Retinal pigment epithelial cell (primary cell): ENCODE measurements at places on chromosomes 7 and 10.

- no peak for DNase-seq
Observed at GRCh38 chr10:26323219-26323618, 106.6 kb downstream of the GAD2 start.

GRCh38 chr7:65302883-65303282 lies 70.8 kb upstream of the ZNF92 start:
- no peak for DNase-seq

- DNase-seq, result no peak
Observed at GRCh38 chr7:130909161-130909836, 175.3 kb upstream of the KLF14 start.

- no peak for DNase-seq
Observed at GRCh38 chr7:91512958-91513357, 248.7 kb downstream of the FZD1 start.

DNA sequence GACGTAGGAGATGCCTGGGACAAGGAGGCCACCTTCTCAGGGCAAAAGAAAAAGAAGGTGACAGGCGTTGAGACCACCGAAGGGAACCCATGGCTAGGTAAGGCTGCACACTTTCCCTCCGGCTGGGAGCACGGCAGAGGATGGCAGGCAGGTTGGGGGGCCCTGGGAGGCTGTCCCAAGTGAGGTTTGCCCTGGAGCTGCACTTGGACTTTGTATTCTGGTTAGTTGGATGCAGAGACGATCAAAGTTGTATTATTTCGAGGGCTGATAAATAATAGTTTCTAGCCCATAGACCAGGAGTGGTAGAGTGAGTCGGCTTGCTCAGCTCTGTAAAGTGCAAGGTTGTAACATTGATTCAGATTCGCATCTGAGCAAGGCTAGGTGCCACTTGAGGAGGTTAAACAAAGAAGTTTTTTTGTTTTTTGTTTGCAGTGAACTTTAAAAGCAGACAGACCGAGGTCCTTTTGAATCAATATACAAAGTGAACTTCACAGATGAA lies 608 bp downstream of the ENTPD7 start:
- DNase-seq, result no peak

DNA sequence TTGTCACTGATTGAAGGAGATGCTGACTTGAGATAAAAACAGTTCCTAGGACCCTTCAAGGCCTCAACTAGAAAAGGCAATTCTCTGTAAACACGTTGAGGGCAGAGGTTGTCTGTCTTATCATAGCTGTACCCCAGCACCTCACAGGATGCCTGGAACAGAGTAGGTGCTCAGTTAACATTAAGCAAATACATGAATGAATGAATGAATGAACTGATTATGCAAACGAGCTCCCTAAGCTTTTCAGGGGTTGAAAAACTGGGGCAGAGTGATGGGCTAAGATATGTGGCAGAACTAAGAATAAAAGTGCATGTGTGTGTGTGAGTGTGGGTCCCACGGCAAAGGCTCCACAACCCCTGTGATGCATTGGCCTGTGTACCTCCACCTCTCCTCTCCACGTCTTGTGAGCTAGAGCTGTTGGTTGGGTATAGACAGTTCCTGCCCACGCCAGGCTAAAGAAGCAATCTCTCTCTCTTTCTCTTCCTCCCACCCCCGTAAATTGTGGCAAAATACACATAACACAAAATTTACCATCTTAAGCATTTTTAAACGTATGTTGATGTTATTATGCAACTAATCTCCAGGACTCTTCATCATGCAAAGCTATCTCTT lies 20.9 kb upstream of the SMC3 start:
- DNase-seq, result no peak

- no peak for DNase-seq
Observed at GRCh38 chr10:60495338-60496055, 105.8 kb upstream of the ANK3 start.

DNA sequence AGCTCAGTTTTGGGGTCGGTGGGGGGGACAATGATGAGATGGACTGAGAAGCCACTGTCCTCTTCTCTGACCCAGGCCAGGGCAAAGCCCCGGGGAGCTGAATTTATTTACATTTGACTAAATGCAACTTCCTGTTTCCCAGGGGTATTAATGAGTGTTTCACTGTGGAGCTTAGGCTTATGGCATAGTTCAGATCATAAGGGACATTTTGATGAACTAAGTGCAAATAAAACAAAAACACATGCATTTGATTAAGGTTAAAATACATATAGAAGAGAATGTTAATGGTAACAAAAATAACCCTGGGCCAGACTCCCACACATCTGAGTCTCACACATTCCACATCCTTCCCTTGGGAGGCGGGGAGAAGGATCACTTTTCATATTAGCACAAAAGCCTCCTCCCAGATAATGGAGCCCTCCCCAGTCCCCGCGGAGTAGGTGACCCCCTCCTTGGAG lies 320.6 kb downstream of the FRMD4A start:
- DNase-seq, result peak; percentile 77

DNA sequence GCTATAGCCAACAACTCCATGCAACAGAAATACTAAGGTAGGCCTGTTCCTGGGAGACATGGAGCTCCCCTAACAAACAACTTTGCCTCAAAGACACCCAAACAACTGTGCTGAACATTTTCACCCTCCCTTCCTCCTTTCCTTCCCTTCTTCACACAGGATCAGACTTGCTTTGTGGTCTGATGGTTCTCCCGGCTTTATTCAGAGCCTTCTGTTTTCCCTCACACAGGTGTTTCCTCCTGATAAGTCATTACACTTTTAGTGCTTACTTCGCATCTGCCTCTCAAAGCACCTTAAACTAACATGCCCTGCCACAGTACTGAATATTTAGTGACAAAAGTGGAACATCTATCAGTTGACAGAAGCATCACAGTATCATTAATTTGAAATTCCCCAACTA lies 56.3 kb upstream of the YAE1 start:
- no peak for DNase-seq

DNA sequence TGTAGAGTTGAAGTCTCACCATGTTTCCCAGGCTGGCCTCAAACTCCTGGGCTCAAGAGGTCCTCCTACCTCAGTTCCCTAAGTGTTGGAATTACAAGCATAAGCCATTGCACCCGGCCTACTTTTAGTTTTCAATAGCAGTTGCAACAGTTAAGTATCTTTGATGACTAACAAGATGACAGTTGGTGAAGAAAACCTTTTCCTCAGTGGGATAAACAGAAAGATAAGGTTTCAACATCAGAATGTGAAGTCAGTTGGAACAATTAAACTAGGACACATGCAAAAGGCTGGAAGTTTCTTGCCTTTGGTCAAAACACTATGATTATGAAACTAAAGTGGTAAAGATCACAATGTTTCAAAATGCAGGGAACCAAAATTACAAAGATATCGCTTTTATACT lies 169.2 kb downstream of the ZNF438 start:
- no peak for DNase-seq

DNA sequence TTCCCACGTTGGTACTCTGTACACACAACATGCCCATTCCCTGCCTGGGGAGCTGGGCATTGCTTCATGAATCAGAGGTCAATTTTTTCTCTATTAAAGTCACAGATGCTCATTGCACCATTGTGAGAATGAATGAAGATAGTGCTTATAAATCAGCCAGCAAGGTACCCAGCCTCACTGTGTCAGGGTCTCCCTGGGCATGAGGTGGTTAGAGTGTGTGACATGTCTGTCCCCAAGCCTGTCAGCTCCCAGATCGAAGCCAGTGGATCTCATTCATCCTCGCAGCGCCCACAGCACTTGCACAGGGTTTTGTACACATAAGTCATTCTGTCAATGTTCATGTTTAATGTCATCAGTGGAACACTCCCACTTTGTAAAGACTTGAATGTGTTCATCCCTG lies 126.8 kb downstream of the EGFR start:
- no peak for DNase-seq

- DNase-seq, result no peak
Observed at GRCh38 chr10:19970717-19971116, 154.5 kb downstream of the PLXDC2 start.

DNA sequence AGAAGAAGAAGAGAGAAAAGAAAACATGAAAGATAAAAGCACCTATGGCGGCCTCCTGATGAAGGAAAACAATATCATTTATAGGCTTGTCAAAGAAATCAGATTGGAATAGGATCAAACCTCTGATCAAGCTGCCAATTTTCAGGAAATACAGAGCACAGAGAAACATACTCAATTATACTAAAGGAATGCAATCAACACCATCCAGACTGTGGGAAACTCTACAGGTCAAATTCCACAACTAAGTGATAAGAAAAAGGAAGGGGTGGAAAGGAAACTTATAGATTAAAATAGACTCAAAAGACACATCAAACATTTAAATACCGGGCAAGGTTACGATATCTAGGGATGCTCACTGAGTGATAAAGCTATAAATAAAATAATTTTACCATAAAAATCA lies 39.3 kb downstream of the AOAH start:
- no peak for DNase-seq

- DNase-seq, result no peak
Observed at GRCh38 chr7:18278316-18278715, 217.2 kb upstream of the HDAC9 start.

DNA sequence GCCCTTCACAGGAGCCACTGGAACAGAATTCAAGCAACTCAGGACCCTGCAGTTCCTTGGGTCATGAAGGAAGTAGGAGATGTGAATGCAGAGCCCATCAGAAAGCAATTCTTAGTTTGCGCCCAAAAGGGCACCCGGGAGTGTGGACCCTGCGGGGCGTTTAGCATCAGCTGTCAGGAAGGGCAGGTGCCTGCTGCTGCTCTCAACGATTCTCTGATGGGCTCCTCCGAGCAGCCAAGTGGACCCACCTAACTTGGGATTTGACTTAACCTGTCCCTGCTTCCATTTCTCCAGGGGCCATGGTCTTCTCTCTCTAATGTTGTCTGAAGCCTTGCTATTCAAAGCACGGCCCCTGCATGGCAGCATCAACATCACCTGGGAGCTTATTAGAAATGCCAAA lies 17.1 kb downstream of the CPA5 start:
- DNase-seq, result no peak

DNA sequence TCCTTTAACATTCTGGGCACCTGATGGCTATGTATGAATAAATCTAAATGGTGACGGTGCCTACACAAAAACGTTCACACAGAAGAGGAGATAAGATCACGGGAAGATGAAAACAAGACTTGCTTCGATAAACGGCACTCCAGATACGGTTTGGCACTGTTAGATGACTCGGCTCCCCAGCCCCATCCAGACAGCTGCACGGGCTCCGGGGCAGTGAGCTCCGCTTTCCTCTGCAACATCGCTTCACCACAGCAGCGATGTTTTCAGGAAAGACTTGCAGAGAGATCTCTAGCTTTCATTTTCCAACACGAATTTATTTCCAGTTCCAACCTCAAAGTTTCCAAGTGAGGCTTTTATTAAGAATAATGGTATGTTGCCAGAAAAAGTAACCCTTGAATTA lies 132.1 kb downstream of the KLF6 start:
- DNase-seq, result no peak

GRCh38 chr10:23362879-23363792 lies 18.5 kb upstream of the C10orf67 start:
- DNase-seq, result no peak

GRCh38 chr10:97888641-97889262 lies 39.1 kb downstream of the GOLGA7B start:
- peak; percentile 74 for DNase-seq

DNA sequence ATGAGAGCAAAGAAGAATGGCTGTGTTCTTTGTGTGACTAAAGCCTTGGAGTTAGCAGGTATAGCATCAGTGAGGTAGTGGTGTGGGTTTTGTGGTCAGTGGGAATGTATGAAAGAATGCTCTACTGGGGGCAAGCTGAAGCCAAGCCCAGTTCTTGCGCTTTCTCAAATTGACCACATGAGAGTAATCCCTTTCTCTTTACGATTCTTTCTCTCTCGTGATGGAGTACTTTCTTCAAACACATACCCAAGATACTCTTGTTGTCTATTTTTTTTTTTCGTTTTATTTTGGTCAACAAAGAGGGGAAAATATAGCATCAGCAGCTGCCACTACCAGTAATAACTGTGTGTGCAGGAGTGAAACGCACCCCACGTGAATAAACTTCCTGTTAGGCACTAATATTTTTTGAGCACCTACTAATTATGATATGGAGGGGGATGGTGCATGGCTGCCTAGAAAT lies 8.4 kb upstream of the PANK1 start:
- DNase-seq, result peak; percentile 85

DNA sequence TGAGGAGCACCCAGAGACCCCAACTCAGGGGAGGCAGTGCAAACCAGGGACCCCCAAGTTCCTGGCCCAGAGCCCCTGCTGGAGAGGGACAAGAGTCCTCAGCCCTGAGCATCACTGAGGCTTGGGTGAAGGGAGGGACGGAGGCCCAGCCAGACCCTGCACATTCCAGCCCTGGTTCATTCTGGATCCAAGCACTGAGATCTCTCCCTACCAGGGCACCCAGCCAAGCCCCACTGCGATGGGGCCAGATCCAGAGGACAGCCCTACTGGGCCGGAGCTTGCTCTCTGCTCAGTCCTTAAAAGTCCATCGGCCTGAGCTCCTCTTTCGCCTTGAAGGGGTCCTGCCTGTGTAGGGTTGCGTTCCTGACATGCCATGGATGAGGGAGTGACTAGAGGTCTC lies 40.5 kb upstream of the RABGEF1 start:
- no peak for DNase-seq

DNA sequence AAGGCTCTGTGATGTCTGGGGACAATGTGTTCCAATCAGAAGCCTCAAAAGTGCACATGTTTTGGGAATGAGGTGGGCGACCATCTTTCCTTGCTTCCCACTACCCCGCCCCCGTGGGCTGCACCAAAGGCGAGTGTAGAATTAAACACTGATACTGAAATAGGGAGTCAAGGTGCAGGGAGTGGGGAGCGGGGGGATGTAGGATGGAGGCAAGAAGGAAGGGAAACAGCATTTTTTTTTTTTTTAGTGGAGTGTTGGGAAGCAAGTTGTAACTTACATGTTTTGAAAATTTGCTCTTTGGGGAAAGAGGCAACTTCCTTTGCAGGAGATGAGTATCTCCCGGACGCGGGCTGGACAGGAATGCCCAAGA lies 484 bp upstream of the DLX5 start:
- DNase-seq, result no peak

- DNase-seq, result no peak
Observed at GRCh38 chr10:81034383-81034782, 496.7 kb downstream of the SH2D4B start.

GRCh38 chr7:106588422-106589197 lies 72.3 kb downstream of the CCDC71L start:
- no peak for DNase-seq

DNA sequence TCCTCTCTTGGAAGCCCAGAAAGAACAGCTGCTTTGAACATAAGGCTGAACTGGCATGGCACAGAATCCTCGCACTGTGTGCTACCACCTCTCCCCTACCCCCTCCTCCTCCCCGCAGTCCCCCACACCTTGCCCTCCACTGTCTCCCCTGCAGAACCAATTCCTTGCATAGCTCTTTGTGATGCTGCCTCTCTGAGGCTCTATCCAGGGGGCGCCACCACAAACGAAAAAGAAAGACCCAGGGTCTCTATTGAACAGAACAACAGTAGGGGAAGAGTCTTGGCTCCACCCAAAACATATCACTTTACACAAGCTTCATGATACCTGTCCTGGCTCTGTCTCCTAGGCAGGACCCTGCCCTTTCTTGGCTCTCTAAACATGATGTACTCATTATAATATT lies 26.2 kb upstream of the EBLN1 start:
- DNase-seq, result no peak
